ENCODE measurements at places on chromosomes 5 and 9. TPM values are rescaled to one million over a fixed set of nuclear protein-coding genes. Genes with fewer than 3 reads are reported as not detected.

VLDLR gene
- polyA plus RNA-seq: 36.7 TPM

CTNNAL1 gene
- 62.1 TPM for polyA plus RNA-seq

BTNL3 gene
- polyA plus RNA-seq: 0.10 TPM

DMRTA1 gene
- polyA plus RNA-seq: 1.3 TPM

FOXD4L6 gene
- 0.08 TPM for polyA plus RNA-seq

ITGA1 gene
- polyA plus RNA-seq: 65.2 TPM

CCL27 gene
- polyA plus RNA-seq: 0.86 TPM

OTP gene
- polyA plus RNA-seq: not detected

OBP2B gene
- polyA plus RNA-seq: not detected
